ENCODE measurements at places on chromosomes 7 and 10. TPM values are rescaled to one million over a fixed set of nuclear protein-coding genes. Genes with fewer than 3 reads are reported as not detected.
A peak's percentile ranks its signal among the peaks of the same experiment; 100 is the strongest.

- DNase-seq = no peak
- no peaks in the 10 kb centered on the region for H3K4me1 ChIP-seq
These were observed 43.3 kb upstream of the CNNM1 start for GRCh38 chr10:99285881-99286280.

TMEM225B gene
- 1.4 TPM for total RNA-seq

GRCh38 chr10:130934293-130935127 is 377.0 kb downstream of the TCERG1L start:
- no peaks in the 10 kb centered on the region for H3K27me3 ChIP-seq
- no peak overlapping the region for H3K4me3 ChIP-seq
- H3K27ac ChIP-seq = no peak overlapping the region
- H3K4me1 ChIP-seq = no peaks in the 10 kb centered on the region

DNA sequence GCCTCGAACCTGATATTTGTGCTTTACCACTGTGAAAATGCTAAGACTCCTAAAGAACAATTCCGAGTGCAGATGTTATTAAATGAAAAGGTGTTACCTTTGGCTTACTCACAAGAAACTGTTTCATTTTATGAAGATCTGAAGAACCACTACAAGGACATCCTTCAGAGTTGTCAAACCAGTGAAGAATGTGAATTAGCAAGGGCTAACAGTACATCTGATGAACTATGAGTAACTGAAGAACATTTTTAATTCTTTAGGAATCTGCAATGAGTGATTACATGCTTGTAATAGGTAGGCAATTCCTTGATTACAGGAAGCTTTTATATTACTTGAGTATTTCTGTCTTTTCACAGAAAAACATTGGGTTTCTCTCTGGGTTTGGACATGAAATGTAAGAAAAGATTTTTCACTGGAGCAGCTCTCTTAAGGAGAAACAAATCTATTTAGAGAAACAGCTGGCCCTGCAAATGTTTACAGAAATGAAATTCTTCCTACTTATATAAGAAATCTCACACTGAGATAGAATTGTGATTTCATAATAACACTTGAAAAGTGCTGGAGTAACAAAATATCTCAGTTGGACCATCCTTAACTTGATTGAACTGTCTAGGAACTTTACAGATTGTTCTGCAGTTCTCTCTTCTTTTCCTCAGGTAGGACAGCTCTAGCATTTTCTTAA is 47.7 kb downstream of the MINPP1 start:
- no peak overlapping the region for H3K4me3 ChIP-seq
- H3K27ac ChIP-seq = no peak overlapping the region
- no peaks in the 10 kb centered on the region for H3K36me3 ChIP-seq
- no peaks in the 10 kb centered on the region for H3K27me3 ChIP-seq
- peaks cover 8% of the 10 kb centered on the region for H3K4me1 ChIP-seq

DNA sequence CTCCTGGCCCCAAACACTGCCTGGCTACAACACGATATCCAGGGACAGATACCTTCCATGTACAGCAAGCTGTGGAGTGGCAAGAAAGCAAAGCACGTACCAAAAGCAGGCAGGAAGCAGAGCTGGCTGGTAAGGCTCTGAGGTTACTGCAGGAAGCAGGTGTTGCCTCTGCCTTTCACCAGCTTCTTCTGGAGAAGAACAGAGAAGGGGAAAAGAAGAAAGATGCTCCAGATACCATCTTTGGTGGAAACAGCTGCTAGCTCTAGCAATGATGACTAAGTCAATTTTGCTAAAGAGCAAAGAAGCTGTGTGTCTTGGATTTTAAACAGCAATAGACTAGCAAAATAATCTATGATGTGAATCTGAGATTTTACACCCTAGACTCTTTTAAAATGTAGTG is 34.9 kb upstream of the PRSS1 start:
- no peak overlapping the region for H3K4me3 ChIP-seq
- peaks cover 6% of the 10 kb centered on the region for H3K27me3 ChIP-seq
- H3K4me1 ChIP-seq = no peaks in the 10 kb centered on the region
- DNase-seq = no peak
- H3K36me3 ChIP-seq = no peaks in the 10 kb centered on the region

DNA sequence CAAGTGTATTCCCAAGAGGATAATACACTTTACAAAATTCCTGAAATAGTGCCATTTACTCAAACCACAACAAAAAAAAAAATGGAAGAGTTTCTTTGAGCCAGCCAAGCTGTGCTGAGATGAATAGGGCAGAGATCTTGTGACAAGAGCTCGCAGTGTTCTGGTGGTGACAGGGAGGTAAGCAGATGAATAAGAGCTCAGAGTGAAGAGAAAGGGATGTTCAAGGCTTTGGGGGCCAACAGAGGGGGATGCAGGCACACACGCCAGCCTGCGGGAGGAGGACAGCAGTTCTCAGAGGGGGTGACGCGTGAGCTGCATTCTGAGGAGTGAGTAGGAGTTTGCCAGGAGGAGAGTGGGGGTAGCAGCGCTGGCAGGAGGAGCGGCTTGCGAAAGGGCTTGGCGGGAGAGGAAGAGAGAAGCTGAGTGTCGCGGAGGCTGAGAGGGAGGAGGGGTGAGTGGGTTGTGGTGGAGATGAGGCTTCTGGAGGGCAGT is 194.4 kb upstream of the IMMP2L start:
- H3K27me3 ChIP-seq = no peaks in the 10 kb centered on the region
- no peak for DNase-seq
- H3K36me3 ChIP-seq = peaks cover 10% of the 10 kb centered on the region
- no peak overlapping the region for H3K27ac ChIP-seq
- H3K4me1 ChIP-seq = peaks cover 2% of the 10 kb centered on the region

GRCh38 chr10:112722758-112723157 is 227.3 kb upstream of the TCF7L2 start:
- H3K4me3 ChIP-seq = no peak overlapping the region
- peaks cover 6% of the 10 kb centered on the region for H3K4me1 ChIP-seq
- H3K27ac ChIP-seq = no peak overlapping the region
- no peaks in the 10 kb centered on the region for H3K27me3 ChIP-seq
- no peaks in the 10 kb centered on the region for H3K36me3 ChIP-seq

- H3K27ac ChIP-seq = no peak overlapping the region
- no peaks in the 10 kb centered on the region for H3K36me3 ChIP-seq
- no peak overlapping the region for H3K4me3 ChIP-seq
- DNase-seq = no peak
- no peaks in the 10 kb centered on the region for H3K27me3 ChIP-seq
These were observed 25.5 kb upstream of the PCBD1 start for GRCh38 chr10:70913893-70914240.

NSUN5 gene
- total RNA-seq = 16.8 TPM

DNA sequence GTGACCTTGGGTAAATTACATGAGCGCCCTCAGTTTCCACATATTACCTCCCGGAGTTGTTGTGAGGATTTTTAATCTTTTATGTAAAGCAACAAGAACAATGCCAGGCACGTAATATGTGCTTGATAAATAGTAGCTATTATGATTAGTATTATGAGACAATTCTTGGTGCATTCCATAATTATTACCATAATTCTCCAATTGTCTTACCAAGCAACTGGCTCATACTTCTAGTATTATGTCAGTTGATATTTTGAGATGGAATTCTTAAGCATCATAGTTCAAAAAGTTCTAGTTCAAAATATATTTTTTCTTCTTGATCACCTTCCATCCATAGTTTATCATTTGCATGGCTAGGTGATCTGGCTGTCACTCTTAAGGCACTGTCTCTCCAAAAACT is 259.0 kb downstream of the BBS9 start:
- H3K27me3 ChIP-seq = no peaks in the 10 kb centered on the region
- H3K36me3 ChIP-seq = no peaks in the 10 kb centered on the region
- no peaks in the 10 kb centered on the region for H3K4me1 ChIP-seq
- H3K27ac ChIP-seq = no peak overlapping the region

DNA sequence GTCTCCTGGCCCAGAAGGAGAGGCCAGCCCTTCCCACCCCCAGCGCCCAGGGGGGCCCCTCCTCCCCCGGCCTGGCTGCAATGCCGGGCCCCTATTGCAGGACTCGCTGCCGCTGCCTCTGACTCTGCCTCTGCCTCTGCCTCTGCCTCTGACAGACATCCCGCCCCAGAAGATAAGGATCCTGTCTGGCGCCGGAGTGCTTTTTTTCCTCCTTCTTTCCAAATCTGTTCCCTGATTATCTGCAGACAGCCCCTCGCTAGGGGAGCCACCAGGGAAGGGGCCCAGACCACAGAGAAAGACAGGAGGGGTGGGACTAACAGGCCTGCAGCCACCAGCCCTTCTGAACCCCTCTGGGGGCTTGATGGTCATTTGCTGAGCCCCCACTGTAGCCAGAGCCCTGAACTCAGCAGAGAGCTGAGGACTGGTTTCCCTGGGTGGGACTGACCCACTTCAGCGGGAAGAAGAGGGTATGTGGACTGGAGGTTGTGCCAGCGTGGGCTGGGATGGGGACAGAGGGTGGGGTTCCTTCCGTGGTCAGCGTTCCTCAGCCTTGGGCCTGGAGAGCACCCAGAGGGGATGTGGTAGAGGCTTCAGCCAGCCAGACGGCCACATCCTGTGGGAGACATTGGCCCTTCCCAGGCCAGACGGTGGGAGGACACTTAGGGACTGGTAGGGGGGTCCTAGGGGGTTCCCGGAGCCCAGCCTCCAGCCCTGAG is 22.8 kb downstream of the UNC5B start:
- H3K4me1 ChIP-seq = peaks cover 6% of the 10 kb centered on the region
- no peaks in the 10 kb centered on the region for H3K27me3 ChIP-seq
- H3K36me3 ChIP-seq = no peaks in the 10 kb centered on the region
- H3K4me3 ChIP-seq = no peak overlapping the region
- DNase-seq = no peak

DNA sequence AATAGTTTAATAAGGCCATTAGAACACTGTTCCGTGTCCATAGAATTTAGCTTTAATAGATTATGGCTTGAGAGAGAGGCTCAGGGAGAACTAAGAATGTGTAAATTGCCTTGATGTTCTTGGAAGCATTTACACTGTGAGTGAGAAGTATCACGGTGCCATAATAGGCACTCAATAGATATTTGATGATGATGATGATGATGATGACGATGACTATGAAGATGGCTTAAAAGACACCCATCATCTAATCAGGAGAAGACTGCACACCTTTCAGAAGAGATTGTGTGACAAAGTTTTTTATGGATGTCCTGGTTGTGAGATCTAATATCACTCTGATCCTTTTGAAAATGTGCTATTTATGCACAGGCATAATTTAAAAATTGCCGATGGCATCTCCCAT is 264.2 kb downstream of the GLI3 start:
- no peaks in the 10 kb centered on the region for H3K27me3 ChIP-seq
- no peak overlapping the region for H3K4me3 ChIP-seq
- H3K36me3 ChIP-seq = no peaks in the 10 kb centered on the region

DNA sequence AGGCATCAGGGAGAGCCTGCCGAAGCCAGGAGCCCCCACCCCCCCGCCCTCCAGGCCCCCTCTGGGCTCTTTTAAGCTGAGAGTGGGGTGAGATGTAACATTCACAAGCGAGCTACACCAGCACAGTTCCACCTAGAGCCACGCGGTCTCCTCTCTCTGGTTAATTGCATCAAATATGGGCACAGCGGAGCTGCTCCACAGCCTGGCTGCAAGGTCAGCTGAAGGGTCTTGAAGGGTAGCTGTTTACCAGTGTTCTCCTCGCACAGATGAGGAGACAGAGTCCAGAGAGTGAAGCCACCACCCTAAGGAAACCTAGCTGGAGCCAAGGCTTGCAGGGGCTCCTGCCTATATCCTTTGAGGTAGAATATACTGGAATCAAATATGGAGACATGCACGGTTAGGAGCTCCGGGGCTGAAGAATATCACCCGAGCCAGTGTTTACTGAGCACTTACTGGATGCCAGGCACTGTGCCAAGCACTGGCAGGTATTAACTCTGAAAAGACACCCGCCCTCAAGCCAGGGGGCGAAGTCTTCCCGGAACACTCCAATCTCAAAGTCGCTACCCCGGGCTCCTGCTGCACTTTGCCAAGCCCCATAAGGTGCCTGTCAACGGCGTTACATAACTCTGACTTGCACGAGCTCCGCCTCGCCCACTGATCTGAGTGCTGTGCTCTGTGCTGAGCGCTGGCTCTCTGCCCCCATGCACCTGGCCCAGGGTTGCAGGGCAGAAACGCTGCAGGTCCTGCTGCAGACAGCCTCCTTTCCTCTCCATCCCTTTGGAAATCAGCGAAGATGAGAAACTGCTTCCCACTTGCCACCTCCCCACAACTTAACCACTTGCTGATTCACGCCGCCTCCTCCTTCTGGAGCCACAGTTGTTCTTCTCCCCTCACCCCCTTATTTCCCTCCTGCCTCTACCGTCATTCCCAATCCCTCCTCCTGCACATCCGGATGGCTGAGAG is 5.4 kb downstream of the CHST15 start:
- no peaks in the 10 kb centered on the region for H3K27me3 ChIP-seq
- H3K27ac ChIP-seq = peak overlapping the region; percentile 18
- DNase-seq = peak; percentile 60
- H3K36me3 ChIP-seq = no peaks in the 10 kb centered on the region
- H3K4me1 ChIP-seq = no peaks in the 10 kb centered on the region
- no peak overlapping the region for H3K4me3 ChIP-seq

CACNB2 gene
- total RNA-seq = 1.1 TPM

GRCh38 chr10:77629775-77630506 is 7.7 kb downstream of the KCNMA1 start:
- no peaks in the 10 kb centered on the region for H3K27me3 ChIP-seq
- no peaks in the 10 kb centered on the region for H3K36me3 ChIP-seq
- H3K4me3 ChIP-seq = no peak overlapping the region
- peaks cover 2% of the 10 kb centered on the region for H3K4me1 ChIP-seq
- no peak overlapping the region for H3K27ac ChIP-seq

DNA sequence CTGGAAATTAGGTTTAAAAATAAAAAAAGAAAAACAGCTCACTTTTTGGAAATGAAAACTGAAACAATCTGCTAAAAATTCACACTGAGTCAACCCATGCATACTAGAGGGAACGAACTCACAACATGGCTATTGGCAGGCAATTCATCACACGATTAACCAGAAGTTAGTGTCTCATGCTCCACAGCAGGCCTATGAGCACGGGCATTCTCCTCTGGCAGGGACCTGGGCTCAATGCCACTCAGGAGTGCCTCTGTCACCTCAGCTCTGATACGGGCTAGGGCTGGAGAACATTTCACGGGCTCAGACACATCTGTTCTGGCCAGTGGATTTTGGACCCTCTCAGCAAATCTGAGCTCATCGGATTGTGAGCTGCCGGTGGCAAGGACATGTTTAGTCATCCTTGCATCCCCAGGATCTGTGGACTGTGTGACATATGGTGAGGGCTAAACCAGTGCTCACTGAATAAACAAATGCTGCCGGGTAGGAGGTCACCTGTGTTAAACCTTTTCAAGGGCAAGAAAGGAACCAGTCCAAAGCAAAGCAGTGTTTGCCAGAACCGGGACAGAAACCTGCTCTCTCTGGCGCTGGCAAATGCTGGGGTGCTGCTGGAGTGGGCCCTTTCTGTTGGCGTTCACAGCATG is 40.1 kb downstream of the POLR3A start:
- H3K4me3 ChIP-seq = no peak overlapping the region
- DNase-seq = no peak
- H3K4me1 ChIP-seq = no peaks in the 10 kb centered on the region
- H3K36me3 ChIP-seq = peaks cover 14% of the 10 kb centered on the region
- H3K27me3 ChIP-seq = no peaks in the 10 kb centered on the region

PSD gene
- total RNA-seq = 0.12 TPM

- DNase-seq = no peak
- H3K4me3 ChIP-seq = no peak overlapping the region
- no peak overlapping the region for H3K27ac ChIP-seq
- H3K4me1 ChIP-seq = no peaks in the 10 kb centered on the region
- H3K36me3 ChIP-seq = no peaks in the 10 kb centered on the region
These were observed 113.7 kb downstream of the CSTF2T start for GRCh38 chr10:51585742-51586141.

EXOC6 gene
- total RNA-seq = 15.6 TPM
